ENCODE measurements at places on chromosomes 1 and 21. TPM values are rescaled to one million over a fixed set of nuclear protein-coding genes. Genes with fewer than 3 reads are reported as not detected.

Gene GORAB
- 30.1 TPM for total RNA-seq

Gene DYNLT5
- total RNA-seq: 0.10 TPM

Gene UBL4B
- total RNA-seq: not detected

Gene FCRL2
- 4.0 TPM for total RNA-seq

Gene WNT3A
- not detected for total RNA-seq

Gene TAF12
- 13.5 TPM for total RNA-seq

Gene DTL
- total RNA-seq: 0.52 TPM
